ENCODE measurements at places on chromosomes 16 and 17. TPM values are rescaled to one million over a fixed set of nuclear protein-coding genes. Genes with fewer than 3 reads are reported as not detected.
A peak's percentile ranks its signal among the peaks of the same experiment; 100 is the strongest.

Gene ENPP7
- total RNA-seq: not detected

DNA sequence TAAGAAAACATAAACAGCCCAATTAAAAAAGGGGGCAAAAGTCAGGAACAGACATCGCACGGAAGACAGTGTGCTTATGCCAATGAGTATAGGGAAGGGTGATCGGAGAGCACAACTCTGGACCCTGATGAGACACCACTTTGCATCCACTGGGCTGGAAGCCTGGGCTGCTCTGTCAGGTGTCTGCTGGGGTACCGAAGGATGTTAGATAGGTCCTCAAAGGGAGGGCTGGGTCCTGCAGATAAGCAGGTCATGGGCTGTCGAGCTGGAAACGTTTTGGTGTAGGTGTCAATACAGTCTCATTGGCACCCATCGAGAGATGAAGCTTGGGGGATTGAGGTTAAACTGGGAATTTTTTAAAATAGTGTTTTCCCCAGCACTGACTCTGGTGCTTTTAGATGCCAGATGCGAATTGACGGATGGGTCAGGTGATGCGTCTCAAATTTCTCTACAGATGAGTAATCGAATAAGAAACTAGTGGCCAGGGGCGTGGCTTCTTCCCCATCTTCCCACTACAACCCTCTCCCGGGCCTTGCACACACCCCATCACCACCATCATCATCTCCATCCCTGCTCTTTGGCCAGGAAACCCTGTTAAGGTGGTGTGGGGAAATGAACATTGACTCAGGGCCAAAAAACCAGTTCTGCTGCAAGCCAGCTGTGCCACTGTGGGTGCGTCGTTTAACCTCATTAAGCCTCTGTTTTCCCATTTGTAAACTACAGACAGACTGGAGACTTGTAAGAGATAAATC, 47.8 kb upstream of the IRF8 start:
- H3K27me3 ChIP-seq: no peaks in the 10 kb centered on the region
- no peak overlapping the region for H3K4me3 ChIP-seq
- no peak overlapping the region for H3K27ac ChIP-seq
- peaks cover 22% of the 10 kb centered on the region for H3K4me1 ChIP-seq
- peak; percentile 31 for DNase-seq

Gene OR1D5
- total RNA-seq: not detected

DNA sequence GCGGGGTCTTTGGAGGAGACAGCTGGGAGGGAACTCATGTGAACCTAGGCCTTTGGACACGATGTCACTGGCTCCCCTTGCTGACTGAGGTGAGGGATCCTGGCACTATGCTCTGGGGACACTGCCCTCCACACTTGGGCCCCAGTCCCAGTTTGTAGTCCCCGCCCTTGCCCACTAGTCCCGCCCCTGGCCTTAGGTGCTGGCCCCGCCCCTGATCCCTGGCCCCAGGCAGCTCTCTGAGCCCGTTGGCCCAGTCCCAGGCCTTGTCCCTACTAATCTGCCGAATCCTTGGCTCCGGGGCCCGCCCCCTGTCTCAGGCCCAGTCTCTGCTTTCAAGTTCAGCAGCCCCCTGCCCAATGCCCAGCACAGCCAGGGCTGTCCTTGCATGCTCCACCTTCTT, 61.0 kb downstream of the SMPD3 start:
- H3K27ac ChIP-seq: no peak overlapping the region
- no peaks in the 10 kb centered on the region for H3K27me3 ChIP-seq
- H3K36me3 ChIP-seq: no peaks in the 10 kb centered on the region
- H3K4me3 ChIP-seq: no peak overlapping the region
- no peak for DNase-seq

GRCh38 chr17:1399679-1400512, at the start of gene YWHAE:
TSS of gene YWHAE (minus strand) at chr17:1400222. CDS start at chr17:1400110, 112 bp downstream.
- peak within 1 kb of the TSS; percentile 100 for H3K27ac ChIP-seq
- H3K4me1 ChIP-seq: peaks cover 15% of the 10 kb centered on the region
- peak; percentile 98 for DNase-seq
- H3K36me3 ChIP-seq: peaks cover 7% of the 10 kb centered on the region

Gene DBNDD1
- total RNA-seq: 11.5 TPM

GRCh38 chr16:53055541-53056391, 975 bp downstream of the CHD9 start:
- no peaks in the 10 kb centered on the region for H3K27me3 ChIP-seq
- peak overlapping the region; percentile 85 for H3K4me3 ChIP-seq
- H3K27ac ChIP-seq: peak overlapping the region; percentile 99
- H3K4me1 ChIP-seq: peaks cover 11% of the 10 kb centered on the region
- H3K36me3 ChIP-seq: no peaks in the 10 kb centered on the region

Gene CMTM1
- 10.0 TPM for total RNA-seq

DNA sequence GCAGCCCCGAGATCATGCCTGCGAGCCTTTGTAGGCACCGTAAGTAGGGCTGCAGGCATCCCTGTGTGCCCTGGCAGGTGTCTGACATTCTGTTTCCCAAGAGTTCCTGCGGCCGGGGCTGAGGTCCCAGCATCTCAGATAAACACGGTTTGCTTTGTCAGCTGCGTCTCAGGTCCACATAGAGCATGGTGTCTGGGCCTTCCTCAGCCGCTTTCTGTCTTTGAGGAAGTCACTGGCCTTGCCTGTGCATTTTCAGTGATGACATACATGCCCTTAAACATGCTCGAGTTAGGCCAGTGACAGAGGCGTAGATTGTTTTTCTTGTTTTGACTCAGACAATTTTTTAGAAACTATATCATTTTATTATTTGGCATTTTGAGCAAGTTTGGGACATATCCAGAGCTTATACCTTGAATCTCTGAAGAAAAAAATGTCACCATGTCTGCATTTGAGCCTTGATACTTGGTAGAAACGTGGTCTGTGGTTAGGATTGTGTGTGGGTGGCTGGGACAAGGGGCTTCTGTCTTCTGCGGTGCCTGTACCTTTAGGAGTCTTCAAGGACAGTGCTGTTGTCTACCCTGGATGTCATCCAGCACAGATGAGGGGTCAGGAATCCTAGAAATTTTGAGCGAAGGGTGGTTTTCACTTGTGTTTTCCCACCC, 105.8 kb downstream of the SNX29 start:
- no peak for DNase-seq
- H3K4me3 ChIP-seq: no peak overlapping the region
- H3K4me1 ChIP-seq: no peaks in the 10 kb centered on the region
- H3K27ac ChIP-seq: no peak overlapping the region
- H3K36me3 ChIP-seq: peaks cover 14% of the 10 kb centered on the region
- H3K27me3 ChIP-seq: no peaks in the 10 kb centered on the region

DNA sequence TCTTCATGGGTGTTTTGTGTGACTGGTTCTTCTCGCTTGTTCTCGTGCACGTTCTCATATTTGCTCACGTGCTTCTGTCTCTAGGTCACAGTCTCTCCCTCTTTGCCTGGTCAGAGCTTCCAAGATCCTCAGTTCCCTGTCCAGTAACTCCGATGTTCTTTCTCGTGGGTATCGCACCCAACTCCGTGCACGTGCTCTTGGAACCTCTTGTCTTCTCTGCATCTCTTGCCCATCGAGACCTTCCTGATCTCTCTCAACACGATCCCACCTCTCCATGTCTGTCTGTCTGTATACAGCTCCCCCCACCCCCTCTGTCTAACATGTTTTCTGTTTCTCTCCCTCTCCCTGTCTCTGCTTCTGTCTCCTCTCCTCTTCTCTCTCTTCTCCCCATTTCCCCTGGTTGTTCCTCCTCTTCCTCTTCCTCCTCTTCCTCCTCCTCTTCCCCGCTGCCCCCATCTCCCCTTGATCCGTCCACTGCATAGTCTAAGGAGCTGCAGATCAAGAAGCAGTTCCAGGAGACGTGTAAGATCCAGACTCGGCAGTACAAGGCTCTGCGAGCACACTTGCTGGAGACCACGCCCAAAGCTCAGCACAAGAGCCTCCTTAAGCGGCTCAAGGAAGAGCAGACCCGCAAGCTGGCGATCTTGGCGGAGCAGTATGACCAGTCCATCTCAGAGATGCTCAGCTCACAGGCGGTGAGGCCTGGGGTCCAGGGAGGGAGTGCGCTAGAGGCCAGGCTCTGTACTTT, 6.1 kb downstream of the HIRIP3 start:
- no peak overlapping the region for H3K4me3 ChIP-seq
- no peaks in the 10 kb centered on the region for H3K27me3 ChIP-seq
- peaks cover 2% of the 10 kb centered on the region for H3K4me1 ChIP-seq
- DNase-seq: no peak

- no peaks in the 10 kb centered on the region for H3K27me3 ChIP-seq
- no peak overlapping the region for H3K27ac ChIP-seq
- DNase-seq: no peak
- no peaks in the 10 kb centered on the region for H3K36me3 ChIP-seq
Measured at GRCh38 chr17:38428643-38429371, 543 bp downstream of the ARHGAP23 start.

- H3K27ac ChIP-seq: no peak overlapping the region
- H3K27me3 ChIP-seq: no peaks in the 10 kb centered on the region
- peaks cover 34% of the 10 kb centered on the region for H3K4me1 ChIP-seq
- no peaks in the 10 kb centered on the region for H3K36me3 ChIP-seq
Measured at GRCh38 chr16:72852421-72852820, 195.5 kb downstream of the ZFHX3 start.

GRCh38 chr17:1180958-1181752, 1.4 kb upstream of the ABR start:
- H3K4me3 ChIP-seq: peak overlapping the region; percentile 30
- DNase-seq: no peak
- peak overlapping the region; percentile 60 for H3K27ac ChIP-seq

DNA sequence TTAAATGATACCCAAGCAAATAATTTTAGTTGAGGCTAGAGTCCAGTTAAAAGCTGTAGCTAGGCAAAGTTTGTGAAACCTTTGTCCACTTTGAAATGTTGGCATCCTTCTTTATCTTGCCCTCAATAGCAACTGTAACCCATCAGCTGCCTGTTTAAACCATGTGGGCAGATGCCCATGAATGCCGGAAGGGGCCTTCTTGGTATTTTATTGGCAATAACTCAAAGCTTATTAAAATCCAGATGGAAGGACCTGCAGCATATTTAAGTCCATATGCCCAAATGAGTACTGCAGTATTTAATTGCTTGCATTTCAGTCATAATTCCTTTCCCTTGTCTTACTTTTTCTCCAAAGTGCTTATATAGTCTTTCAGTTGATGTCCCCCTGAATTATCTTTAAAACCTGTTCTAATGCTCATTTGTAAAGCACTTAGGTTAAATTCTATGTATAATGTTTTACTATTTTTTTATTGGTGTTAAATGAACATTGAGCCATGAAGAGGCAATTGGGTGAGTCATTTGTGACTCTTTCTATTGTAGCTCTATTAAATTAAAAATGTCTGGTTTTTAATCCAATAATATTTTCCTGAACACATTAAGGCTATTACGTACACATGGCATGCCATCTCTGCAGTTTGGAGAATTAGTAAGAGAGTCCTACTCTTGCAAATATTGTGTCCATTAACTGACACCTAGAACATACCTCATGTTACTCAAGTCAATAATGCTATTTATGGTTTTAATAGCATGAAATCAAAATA, 225.3 kb downstream of the KCNJ2 start:
- H3K27ac ChIP-seq: no peak overlapping the region
- H3K36me3 ChIP-seq: peaks cover 2% of the 10 kb centered on the region
- no peak overlapping the region for H3K4me3 ChIP-seq
- H3K4me1 ChIP-seq: peaks cover 21% of the 10 kb centered on the region

Data from mesothelial cell of epicardium (in vitro differentiated cells).